Left renal pelvis (tissue), 4 donors: ENCODE measurements at places on chromosomes 7 and 10.

GRCh38 chr7:45015313-45015712, 15.3 kb downstream of the CCM2 start:
- no peak for DNase-seq

DNA sequence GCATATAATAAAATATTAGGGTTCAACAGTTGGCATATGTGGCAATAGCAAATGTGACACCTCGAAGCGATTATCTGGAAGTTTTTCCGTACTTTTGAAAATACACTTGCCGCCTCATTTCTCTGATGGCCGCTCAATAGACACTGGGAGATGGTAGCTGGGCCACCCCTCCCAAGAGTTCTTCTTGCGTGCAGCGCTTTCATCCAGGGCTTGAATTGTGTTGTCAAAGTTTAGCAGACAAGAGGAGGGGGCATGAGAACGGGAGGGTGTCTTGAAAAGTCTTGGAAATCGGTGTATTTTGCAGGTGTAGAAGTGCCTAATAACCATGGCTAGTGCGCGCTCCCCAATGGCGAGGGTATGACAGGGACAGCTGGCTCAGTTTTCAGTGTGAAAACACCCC, 8.5 kb downstream of the PTF1A start:
- no peak for DNase-seq

DNA sequence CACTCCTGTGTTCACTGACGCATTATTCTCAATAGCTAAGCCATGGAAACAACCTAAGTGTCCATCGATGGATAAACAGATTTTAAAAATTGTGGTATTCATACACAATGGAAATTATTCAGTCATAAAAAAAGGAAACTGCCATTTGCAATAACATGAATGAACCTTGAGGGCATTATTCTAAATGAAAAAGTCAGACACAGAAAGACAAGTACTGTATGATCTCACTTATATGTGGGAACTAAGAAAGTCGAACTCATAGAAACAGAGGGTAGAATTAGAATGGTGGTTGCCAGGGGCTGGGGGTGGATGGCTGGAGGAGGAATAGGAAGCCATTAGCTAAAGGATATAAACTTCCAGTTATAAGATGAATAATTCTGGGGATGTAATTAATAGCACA, 71.8 kb downstream of the JAZF1 start:
- DNase-seq: no peak

DNA sequence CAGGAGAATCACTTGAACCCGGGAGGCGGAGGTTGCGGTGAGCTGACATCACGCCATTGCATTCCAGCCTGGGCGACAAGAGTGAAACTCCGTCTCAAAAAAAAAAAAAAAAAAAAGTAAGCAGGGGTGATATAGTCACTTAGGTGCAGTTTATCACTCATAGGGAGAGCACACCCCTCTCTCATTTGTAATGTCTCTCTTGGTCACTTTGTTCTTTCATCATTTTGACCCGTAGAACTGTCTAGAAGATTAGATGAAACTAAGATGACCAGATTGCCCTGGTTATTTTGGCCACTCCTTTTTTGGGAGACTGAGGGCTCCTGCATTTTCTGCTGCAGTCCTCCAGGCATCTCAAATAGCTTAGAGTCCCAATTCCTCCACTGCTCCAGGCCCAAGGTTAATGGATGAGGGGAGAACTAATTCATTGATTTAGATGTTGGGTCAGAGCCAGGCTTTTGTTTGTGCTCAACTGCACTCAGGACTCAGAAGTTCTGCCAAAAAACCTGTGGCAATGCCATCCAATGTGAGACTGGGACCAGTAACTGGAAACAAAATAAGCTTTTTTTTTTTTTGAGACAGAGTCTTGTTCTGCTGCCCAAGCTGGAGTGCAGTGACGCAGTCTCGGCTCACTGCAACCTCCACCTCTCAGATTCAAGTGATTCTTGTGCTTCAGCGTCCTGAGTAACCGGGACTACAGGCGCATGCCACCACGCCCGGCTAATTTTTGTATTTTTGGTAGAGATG, 50.0 kb upstream of the CAMK1D start:
- no peak for DNase-seq

DNA sequence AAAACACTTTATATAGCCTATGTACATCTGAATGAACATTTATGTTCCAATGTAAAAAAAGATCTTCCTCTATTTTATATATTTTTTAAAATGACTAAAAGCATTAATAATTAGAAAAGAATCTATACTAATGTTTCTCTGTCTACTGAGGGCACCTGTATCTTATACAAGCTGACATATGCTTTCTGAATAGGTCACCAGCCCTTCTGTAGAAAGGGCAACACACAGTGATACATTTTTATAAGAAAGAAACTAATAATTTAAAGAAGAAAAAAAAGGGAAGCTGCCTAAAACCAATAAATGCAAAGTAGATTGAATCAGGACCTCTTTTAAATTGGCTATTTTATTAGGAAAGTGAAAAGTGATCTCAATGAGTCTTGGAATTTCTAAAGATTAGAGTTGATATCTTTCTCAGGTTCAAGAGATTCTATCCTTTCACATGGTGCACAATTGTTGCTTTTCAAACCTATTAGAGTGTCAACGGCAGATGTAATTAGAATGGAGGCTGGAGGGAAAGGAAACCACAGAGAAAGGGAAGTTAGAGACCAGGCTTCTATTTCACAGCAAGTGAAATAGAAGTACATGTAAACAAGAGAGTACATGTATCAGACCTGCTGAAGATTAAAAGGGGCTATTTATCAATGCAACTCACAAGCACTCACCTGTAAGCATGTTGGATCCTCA, 6.3 kb downstream of the MTPN start:
- no peak for DNase-seq

DNA sequence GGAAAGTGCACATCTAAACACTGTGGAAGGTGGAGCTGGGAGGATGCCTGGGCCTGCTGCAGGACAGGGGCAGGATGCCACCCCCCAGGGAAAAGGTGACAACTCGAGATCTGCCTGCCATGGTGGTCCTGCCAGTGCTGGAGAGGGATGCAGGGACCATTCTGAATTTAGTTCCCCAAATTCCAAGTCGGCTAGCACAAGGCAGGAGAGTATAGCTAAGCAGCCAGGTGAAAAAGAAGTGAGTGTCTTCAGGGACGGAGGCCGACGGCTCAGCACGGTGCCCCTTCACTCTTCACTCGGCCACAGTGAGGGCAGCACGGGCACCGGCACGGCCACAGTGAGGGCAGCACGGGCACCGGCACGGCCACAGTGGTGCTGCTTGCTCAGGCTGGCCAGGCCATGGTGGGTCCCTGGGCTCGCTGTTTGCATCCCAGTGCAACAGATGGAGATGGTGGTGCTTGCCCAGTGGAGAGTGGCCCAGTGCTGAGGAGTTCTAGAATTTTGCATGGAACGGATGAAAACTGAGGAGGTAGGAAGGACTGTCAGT, 161.3 kb upstream of the SHH start:
- no peak for DNase-seq

GRCh38 chr7:84674236-84674913, 479.8 kb upstream of the SEMA3A start:
- DNase-seq: no peak

- DNase-seq: no peak
Measured at GRCh38 chr7:92717993-92718716, 118.2 kb downstream of the CDK6 start.

- DNase-seq: no peak
Measured at GRCh38 chr7:140596519-140597427, 43.8 kb downstream of the DENND2A start.

- DNase-seq: no peak
Measured at GRCh38 chr10:91694170-91694794, 61.4 kb upstream of the PPP1R3C start.

- peak; percentile 74 for DNase-seq
Measured at GRCh38 chr7:37198906-37199485, 249.7 kb downstream of the ELMO1 start.

- DNase-seq: no peak
Measured at GRCh38 chr10:61635932-61636331, 26.8 kb upstream of the CABCOCO1 start.

DNA sequence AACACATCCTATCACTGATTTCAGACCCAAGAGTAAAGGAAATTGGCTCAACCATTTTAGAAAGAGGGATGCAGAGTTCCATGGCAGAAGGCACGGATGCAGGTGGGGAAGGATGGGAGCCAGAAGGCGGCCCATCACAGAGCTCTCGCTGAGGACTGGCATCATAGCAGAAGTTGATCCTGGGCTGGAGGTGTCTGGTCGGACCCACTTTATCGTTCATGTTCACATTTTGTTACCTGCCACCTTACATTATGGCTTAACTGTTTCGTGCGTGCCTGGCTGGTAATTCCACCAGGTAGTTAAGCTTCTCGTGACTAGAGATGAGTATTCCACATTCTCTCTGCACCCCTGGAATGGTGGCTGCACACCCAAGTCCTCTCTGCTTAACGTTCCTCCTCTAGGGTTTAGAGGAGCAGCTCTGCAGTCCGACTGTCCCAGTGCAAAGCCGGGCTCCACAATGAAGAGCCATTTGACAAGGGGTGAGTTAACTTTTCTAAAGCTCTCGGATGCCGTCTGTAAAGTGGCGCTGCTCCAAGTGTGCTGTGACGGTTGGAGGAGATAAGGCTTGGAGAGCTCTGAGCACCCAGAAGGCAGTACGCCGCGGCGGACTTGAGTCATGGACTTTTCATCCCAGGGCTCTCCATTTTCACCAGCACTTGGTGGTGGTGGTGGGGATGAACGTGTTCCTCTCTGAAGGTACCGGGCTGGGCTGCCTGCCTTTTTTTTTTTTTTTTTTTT, 157.1 kb upstream of the SHH start:
- DNase-seq: no peak

GRCh38 chr10:130571674-130572073, 435.5 kb downstream of the GLRX3 start:
- DNase-seq: no peak

DNA sequence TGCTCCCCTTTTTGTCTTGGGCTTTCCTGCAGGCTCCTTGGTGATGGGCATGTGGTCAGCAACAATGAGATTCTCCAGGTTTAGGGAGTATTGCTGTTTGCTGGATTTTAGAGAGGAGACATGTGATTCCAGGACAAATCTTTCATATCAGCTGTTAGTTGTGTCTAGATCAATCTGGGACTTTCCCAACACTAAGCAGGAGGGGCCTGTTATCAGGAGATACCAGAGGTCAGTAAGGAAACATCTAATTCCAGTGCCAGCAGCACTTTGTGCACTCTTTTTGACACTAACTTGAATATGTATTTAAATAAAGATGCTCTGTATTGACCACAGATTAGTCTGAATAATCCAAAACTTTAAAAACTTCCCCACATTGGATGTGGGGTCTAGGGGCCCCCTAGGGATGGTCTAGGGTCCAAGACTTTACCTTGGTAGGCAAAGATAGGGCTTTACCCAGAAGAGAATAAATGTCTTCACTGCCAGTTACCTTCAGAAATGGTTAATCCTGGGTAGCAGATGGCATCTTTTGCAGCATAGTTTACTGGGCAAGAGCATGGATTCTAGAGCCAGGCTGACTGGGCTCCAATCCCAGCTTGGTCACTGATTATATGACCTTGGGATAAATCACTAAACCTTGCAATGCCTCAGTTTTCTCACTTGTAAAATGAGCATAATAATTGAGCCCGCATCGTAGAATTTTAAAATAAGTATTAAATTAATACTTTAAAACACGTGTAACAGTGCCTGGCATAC, 6.4 kb upstream of the FIGNL1 start:
- no peak for DNase-seq

DNA sequence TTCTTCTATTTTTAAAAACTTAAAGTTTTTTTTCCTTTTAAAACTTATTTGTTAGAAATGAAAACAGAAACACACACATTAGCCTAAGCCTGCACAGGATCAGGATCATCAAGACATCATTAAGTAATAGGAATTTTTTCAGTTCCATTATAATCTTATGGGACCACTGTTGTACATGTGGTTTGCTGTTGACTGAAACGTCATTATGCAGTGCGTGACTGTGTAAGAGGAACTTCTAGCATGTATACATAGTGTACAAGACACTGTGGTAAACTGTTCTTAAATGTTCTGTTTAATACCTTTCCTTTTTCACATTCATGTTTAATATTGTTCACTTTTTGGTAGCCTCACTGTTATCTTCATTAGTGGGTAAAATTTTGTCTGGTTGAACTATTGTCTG, 12.1 kb downstream of the ENTPD7 start:
- DNase-seq: no peak

DNA sequence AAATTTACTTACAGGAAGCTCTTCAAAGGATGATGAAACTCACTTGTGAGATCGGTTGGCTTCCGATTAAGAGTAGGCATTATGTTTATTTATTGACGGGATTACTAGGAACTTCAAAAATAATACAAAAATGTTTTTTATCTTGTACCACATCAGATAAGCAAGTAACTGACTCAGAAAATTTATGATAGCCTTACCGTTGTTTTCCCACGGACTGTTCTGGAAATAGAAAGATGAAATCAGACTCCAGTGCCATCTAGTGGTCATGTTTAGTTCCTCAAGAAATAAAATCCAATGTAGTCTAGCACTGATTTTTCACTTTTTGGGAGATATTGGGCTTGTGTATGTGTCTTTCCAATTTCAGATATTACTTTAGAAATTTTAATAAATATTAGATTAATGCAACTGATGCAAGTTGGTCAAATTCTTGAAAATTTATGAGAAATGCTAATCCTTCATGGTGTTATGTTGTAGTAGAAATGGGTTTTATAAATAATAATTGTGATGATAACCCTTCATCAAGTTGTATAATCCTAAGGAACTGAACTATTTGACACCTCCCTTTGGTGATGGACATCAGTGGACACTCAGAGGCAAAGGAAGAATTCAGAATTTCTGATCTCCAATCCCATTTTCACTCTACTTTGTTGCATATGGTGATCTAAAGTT, 168.8 kb downstream of the TMEM26 start:
- peak; percentile 52 for DNase-seq

DNA sequence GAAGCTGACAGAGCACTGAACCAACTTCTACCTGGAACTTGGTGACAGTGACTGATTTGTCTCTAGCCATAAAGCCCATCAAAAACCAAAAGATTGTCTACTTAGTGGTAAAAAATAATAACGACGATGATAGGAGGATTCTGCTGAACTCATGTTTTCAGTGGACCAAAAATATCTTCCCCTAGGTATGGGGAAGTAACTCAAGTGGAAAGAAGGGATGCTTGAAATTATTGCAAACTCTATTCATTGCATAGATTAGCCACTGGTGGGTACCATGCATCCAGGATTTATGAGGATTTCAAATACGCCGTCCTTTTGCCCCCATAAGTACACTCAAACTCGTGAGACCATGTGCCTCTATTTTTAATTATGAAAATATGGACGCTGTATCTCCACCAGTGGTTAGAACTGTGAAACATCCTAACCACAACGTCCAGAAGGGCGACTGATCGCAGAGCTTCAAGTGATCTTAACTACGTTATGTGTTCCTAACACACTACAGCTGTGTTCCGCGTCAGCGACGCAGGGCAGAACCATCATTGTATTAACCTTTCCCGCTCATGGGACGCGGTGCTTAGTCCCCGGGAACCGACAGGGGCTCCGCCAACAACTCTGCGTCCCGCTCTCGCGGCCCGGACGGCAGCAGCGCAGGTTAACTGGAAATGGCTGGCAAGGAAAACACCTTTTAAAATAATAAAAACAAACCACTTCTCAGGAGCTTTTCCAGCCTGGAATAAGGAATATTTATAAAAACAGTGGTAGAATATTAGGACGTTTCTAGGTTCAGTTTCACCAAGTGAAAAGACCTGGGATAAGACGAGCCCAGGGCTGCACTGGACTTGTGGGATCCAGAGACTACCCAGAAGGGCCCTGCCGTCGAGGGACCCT, 776 bp downstream of the PEX1 start:
- DNase-seq: peak; percentile 26
